ENCODE measurements at places on chromosomes 2 and 18.

- no peak for DNase-seq
Observed at GRCh38 chr2:211141646-211142045, 585.2 kb downstream of the CPS1 start.

GRCh38 chr2:11050565-11050964 is 104.7 kb upstream of the SLC66A3 start:
- no peak for DNase-seq

- DNase-seq, result no peak
Observed at GRCh38 chr2:428591-428990, 140.7 kb upstream of the ALKAL2 start.

DNA sequence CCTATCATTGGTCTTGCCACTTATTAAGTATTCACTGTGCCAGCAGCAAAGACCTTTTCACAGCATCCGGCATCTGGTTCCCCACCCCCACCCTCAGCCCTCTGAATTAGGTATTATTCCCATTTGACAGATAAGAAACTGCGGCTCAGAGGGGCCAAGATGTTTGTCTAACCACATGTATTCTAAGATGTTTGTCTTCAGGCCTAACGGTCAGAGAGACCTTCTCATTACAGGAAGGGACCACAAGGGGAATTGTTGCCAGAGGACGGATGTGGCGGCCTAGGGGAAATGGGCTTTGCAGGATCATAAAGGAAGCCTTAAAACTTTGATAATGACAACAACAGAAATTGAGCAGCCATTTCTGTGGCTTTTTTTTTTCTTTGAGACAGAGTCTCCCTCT is 16.6 kb downstream of the NPPC start:
- DNase-seq, result no peak

Measured in NCI-H2029 (cell line).